GM20000 (cell line): ENCODE measurements at places on chromosomes 16 and 17.

DNA sequence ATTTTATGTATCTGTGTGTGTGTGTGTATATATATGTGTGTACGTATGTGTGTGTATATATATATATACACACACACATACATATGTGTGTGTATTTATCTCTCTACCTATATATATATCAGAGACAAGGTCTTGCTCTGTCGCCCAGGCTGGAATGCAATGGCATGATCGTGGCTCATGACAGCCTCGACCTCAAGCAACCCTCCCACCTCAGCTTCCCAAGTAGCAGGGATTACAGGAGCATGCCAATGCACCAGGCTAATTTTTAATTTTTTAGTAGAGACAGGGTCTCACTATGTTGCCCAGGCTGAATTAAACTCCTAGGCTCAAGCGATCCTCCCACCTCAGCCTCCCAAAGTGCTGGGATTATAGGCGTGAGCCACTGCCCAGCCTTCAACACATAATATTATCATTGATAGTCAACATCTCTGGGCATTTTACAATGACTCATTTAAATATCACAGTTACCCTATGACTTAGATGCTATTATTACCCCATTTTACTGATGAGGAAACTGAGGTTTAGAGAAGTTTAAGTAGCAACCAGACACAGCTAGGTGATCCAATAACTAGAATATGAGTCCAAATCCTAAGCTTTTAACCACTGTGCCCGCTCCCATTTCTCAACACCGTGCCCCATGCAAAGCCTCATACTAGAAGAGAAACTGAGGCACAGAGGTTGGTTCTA lies 24.3 kb downstream of the G6PC3 start:
- DNase-seq: no peak

GRCh38 chr16:84989749-84990620 lies 21.4 kb downstream of the ZDHHC7 start:
- DNase-seq: no peak

GRCh38 chr17:61129267-61130254 lies 270.1 kb upstream of the TBX2 start:
- no peak for DNase-seq

DNA sequence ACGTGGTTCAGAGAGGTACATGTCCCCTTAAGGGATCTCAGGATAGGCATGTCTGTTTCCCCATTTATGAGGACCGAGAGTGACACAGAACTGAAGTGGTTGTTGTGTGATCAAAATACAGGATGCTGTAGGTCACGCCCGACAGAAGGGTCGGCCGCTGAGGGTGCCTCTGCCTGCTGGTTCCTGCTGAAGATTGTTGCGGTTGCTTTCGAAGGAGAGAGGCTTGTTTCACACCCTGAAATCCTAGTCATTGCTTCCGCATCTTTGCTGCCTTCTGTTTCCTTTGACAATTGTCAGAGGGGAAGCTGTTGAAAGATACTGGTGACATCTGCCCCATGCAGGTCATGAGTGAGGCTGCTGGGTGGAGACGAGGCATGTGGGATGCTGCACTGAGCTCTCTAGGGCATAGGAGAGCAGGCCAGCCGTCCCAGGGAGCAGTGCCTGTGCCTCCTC lies 3.8 kb upstream of the NAT9 start:
- DNase-seq: peak; percentile 75

DNA sequence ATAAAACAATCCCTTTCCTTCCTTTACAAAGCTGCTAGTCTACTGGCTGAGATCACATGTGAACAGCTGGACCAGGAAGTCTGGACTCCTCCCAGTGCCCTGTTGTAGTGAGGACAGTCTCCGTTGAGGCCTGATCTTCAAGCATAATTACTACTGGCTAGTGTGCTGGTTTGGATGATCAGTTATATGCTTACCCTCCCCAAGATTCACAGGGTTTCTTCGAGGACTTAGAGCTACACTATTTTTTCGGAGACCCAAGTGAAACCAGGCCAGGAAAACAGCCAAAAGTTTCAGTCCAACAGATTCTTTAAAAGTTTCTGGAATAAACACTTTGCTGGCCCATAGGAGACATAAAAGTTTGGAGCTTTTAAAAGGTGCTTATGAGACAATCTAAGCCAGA lies 194.9 kb upstream of the CDH11 start:
- DNase-seq: no peak

DNA sequence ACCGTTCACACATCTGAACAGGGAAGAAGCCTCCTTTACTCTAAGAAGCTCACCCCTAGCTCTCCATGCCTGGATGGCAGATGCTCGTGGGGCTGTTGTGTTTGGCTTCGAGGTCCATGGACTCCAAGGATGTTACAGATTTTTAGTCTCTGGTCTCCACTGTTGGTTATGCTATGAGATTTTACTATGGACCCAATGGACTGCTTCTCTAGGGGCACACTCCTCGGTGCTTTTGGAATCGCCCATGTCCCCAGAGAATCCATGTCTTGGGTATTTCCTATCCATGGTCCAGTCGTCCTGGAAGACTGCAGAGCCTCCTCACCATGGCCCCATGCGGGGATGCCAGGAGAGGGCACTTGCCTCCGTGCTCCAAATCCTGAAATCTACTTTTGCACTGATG lies 83.4 kb downstream of the KCNJ12 start:
- no peak for DNase-seq
